ENCODE measurements at places on chromosomes 16 and 17. TPM values are rescaled to one million over a fixed set of nuclear protein-coding genes. Genes with fewer than 3 reads are reported as not detected.

- peak; percentile 77 for ATAC-seq
Observed at GRCh38 chr17:43368740-43369506, 29.9 kb upstream of the ARL4D start.

DNA sequence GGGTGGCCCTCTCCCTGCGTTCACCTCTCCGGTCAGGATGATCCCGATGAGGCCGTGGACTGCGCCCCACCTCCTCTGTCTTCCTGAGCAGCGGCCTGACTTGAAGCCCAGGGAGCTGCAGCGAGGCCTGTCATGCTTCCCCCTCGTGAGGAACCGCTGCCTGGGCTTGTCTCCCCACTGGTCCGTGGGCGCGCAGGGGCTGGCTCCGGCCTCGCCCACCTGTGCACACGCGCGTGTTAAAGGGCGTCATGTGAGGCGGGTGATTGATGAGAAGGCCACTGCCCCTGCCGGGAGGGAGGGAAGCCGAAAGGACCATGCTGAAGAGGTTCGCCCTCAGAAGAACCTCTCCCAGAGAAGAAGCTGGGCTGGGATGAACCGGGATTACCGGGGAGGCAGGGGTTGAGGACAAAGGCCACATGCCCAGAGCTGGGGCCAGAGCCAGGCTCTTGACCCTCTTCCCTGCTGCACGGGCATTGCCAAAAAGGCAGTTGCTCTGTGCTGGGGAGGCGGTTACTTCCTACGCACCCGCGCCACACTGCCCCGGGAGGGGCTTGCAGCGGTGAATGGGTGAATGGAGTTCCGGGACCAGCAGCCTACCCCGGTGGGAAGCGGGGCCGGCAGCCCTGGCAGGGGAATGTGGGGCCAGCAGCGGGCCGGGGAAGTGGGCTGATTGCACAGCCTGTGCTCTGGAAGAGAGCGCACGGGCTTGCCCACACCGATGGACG, 85.9 kb upstream of the GSE1 start:
- ATAC-seq = no peak

DNA sequence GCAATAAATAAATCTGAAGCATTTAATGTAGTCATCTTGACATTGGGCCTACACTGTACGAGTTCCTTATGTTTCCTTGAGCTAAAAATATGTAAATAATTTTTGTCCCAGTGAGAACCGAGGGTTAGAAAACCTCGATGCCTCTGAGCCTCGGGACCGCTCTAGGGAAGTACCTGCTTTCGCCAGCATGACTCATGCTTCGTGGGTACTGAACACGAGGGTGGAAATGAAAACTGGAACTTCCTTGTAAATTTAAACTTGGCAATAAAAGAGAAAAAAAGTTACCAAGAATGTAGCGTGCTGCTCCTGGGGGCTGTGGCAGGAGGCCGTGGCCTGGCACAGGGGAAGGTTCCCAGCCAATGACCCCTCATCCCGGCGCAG, 74.1 kb downstream of the SOCS1 start:
- ATAC-seq = peak; percentile 49

DNA sequence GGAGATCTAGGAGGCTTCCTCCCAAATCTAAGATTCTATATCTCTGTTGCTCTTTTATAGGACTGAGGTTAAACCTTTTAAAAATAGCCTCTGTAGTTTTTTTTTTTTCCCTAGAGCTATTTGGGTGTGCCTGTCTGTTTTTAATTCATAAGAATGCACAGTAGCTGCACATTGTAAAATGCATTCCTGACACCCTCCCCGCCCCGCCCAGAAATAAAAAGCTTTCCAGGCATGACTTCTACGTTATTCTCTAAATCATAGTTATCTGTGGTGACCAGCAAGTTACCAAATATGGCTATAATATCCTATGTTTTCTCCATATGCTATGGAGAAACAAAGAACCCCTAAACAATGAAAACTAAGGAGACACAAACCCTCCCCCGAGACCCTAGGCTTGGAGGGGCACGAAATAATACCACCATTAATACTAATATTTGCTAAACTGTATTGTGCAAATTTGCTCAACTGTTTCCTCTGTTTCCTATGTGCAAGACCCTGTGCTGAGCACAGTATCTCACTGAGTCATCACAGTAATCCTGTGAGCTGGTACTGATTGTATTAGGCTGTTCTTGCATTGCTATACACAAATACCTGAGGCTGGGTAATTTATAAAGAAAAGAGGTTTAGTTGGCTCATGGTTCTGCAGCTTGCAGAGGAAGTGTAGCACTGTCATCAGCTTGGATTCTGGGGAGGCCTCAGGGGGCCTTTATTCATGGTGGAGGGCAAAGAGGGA, 388.3 kb downstream of the CA10 start:
- no peak for ATAC-seq

DNA sequence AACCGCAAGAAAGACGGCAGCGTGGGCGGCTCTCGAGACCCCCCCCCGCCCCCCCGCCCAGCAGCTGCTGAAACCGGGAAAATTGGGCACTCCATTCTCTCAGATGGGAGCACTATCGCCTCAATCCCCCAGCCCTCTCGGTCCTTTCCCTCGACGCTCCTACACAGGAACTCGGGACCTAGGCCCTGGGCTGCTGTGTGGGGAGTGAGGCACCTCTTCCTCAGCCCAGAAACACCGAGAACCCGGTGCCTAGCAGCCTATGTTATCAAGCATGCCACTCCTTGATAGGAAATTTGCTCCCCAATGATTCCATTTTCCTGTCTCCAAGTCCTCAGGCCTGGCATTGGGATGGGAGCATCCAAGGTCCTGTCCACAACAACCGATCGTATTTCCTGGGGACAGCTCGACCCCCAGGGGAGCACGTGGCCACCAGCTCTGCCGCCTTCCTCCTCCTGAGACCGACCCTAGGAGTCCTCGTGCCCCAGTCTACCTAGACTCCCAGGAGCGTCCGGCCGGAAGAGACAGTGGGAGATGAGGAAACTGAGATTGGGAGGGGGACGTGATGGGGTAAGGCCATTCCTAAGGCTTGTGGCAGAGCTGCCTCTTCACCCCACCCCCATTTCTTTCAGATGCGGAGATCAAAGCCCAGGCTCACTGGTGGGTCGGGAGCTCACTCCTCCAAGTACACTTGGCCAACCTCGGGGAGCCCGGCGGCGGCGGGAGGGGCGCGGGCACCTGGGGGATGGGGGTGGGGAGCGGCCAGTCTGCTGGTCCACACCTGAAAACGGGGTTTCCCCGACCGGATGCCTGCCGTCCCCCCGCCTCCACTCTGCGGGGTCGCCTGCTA, 17.5 kb upstream of the CBX8 start:
- no peak for ATAC-seq

GRCh38 chr17:27493088-27493487, 36.8 kb downstream of the KSR1 start:
- no peak for ATAC-seq

- ATAC-seq = no peak
Observed at GRCh38 chr17:52136166-52136565, 22.3 kb downstream of the CA10 start.

DNA sequence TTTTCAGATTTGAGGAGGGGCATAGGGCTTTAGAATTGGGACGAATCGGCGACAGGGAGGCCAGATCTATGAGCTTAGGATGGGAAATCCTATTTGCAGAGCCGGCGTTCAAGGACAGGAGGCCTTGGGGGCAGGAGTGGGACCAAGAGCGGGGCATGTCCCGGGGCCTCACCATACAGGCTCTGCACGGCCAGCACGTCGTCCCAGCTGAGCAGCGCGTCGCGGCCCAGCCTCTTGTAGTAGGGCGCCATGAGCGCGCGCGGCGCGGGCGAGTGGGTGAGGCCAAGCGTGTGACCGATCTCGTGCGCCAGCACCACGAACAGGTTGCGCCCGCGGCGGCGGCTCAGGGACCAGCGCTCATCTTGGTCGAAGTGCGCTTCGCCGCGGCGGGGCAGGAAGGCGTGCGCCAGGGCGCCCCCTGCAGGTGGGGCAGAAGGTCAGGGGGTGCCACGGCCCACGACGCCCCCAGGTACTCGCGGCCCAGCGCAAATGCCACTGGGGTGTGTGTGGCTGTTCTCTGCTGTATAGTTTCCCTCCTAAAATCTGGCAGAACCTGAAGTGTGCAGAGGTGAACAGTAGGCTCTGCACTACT, 9.3 kb downstream of the C17orf50 start:
- ATAC-seq = no peak

DNA sequence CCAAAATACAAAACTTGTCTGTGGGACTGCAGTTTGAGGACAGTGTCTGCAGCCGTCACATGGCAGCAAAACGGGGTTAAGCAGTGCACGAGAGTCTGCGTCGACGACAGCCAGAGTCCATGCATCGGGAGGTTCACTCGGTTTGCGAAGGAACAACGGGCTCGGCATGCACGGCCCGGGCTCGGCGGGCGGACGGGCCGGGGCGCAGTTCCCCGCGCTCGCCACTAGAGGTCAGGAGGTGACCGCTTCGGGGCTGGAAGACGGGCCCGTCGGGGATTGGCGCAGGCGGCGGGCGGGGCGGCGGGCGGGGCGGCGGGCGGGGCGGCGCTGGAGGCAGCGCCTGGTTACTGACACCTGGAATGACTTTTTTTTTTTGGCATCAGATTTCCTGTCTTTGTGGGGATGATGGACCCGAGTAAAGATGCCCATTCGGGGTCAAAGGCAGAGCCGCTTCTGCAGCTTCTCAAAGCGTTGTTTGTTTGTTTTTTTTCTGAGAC, 6.5 kb downstream of the SCGB1C2 start:
- peak; percentile 90 for ATAC-seq

GRCh38 chr16:30902029-30902972, 5.9 kb downstream of the CTF1 start:
- peak; percentile 70 for ATAC-seq

GRCh38 chr16:557463-558297, 2.5 kb upstream of the PRR35 start:
- ATAC-seq = no peak

- ATAC-seq = no peak
Observed at GRCh38 chr16:63195336-63195735, 1159.1 kb upstream of the CDH8 start.

GRCh38 chr17:47117386-47117785, 71.7 kb downstream of the CDC27 start:
- no peak for ATAC-seq

DNA sequence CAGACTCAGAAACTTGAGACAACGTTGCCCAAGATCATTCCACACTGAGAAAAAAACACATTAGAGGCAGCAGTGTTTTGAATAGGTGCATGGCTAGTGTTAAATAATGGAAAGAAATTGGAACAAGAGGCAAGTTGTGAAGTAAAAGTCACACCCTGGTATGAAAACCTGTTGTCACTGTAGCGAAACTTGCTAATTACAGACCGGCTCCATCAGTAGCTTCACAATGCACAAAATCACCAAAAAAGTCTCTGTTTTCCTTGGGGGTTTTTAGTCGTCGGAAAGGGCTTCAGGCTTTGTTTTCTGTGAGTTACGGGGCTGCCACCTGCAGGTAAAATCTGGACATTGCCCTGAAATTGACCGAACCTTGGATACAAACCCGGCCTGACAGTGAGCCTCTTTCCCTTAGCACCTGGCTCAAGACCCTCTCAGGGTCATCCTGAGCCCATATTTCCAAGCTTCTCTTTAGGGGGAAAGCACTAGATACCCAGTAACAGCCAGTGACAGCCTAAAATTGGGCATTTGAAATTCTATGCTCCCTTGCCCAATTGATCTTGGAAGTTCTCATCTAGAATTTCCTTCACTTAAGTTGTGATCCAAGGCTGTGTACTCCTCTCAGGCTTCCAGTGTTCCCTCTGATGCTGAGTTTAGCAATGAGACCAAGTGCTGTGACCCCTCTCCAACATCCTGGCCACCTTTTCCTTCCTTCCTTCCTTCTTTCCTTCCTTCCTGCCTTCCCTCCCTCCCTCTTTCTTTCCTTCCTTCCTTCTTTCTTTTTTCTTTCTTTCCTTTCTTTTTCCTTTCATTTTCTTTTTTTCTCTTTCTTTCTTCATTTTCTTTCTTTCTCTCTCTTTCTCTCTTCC, 7.2 kb upstream of the GRB2 start:
- peak; percentile 34 for ATAC-seq

- no peak for ATAC-seq
Observed at GRCh38 chr16:84937196-84938005, 73.9 kb downstream of the ZDHHC7 start.

- no peak for ATAC-seq
Observed at GRCh38 chr16:12896562-12896961, 4.8 kb upstream of the SHISA9 start.

DNA sequence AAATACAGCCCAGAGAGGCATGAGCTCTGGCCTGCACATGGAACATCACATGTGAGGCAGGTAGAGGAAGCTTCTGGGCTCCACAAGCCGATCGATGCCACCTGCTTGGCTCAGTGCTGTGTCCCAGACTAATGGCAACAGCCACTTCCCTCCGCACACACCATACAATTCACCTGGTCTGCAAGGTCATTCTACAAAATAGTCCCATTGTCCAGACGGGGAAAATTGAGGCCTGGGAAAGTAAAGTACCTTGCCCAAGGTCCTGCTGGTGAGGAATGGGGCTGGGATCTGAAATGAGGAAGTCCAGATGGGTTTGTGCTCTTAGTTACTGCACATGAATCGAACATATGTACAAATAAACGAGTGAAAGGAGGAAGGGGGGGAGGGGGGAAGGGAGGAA, 88.0 kb downstream of the LITAF start:
- ATAC-seq = no peak

DNA sequence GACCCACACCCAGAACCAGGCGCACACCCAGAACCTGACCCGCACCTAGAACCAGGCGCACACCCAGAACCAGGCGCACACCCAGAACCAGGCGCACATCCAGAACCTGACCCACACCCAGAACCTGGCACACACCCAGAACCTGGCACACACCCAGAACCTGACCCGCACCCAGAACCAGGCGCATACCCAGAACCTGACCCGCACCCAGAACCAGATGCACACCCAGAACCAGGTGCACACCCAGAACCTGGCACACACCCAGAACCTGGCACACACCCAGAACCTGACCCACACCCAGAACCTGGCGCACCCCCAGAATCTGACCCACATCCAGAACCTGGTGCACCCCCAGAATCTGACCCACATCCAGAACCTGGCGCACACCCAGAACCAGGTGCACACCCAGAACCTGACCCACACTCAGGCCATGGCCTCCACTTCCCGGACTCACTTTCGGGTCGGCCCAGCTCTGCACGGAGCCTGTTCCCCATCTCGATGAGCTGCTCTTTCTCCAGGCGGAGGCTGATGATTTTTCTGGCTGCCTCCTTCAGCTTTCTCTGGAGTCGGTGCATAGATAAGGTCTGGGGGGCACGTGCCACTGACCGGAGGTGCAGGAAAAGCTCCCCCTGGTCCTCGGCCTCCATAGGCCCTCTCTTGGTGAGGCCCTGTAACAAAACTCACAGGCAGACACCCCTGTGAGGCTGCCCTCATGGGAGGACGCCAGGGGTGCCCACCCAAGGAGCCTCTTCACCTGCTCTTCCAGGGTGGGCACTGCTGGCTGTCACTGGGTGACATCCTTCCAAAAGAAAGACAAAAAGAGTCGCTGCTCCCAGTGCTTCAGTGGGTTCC, 53.3 kb upstream of the FASN start:
- no peak for ATAC-seq

GRCh38 chr17:32485261-32486110, 1.3 kb upstream of the CDK5R1 start:
- ATAC-seq = no peak

GRCh38 chr16:66516808-66517585, 32.9 kb downstream of the TK2 start:
- ATAC-seq = peak; percentile 91

Gene CFAP52
- not detected for total RNA-seq

Gene LPO
- 0.44 TPM for total RNA-seq

Gene MYH11
- 21.6 TPM for total RNA-seq

Gene CCT6B
- 0.96 TPM for total RNA-seq

Gene GP1BA
- not detected for total RNA-seq

Gene CACNG1
- total RNA-seq = not detected

Gene ACE
- total RNA-seq = 1.9 TPM

All from esophagus mucosa (tissue), 1 donor.